ENCODE measurements at places on chromosomes 6 and 20. TPM values are rescaled to one million over a fixed set of nuclear protein-coding genes. Genes with fewer than 3 reads are reported as not detected.

- no peak for DNase-seq
Observed at GRCh38 chr6:170561555-170561954, 7.4 kb downstream of the TBP start.

DNA sequence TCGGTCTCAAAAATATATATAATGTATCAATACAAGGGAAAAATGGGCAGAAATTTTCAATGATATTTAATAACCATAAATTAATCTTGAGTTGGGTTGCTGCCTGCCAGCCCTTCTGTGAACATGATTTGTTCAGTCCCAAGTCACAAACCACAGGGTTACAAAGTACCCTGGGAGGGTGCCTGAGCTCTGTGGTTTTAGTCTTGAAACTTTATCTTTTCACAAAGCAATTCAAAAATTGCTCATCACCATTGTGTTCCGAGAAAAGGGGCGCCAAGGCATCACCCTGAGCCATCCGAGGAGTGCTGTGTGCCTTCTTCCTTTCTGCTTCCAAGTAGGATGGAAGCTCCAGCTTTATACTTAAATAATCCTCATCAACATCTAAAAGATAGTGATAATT, 141.6 kb upstream of the AKAP12 start:
- DNase-seq, result peak; percentile 48

GRCh38 chr20:23869520-23869919, 10.0 kb downstream of the CST5 start:
- DNase-seq, result no peak

- no peak for DNase-seq
Observed at GRCh38 chr6:78324213-78324612, 543.1 kb upstream of the IRAK1BP1 start.

DNA sequence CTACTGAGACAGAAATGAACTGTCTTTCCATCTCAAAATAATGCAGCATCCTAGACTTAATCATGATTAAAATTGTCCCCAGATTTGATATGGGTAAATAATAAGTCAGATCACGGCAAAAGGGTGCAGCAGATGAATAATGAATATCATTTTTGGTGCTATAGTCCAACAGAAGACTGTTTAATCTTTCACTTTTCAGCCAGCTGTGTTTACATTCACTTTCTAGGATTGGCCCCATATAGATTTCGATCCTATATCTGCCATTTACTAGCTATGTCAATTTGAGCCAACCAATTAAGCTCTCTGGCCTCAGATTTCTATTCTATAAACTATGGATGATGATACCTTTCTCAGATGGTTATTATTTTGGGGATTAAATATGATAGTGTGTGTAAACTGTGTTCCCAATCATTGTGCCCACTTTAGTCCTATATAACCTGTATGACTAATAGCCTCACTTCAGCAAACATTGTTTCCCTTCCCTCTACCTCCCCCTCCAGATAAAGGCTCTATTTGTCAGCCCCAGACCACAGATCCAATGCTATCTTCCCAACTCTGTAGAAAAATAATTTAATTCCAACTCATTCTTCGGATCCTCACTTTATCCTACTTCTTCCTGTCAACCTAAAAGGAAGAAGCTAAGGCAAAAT, 53.6 kb upstream of the NT5E start:
- no peak for DNase-seq

GRCh38 chr20:9177278-9177677, 108.4 kb downstream of the PLCB4 start:
- DNase-seq, result peak; percentile 17

DNA sequence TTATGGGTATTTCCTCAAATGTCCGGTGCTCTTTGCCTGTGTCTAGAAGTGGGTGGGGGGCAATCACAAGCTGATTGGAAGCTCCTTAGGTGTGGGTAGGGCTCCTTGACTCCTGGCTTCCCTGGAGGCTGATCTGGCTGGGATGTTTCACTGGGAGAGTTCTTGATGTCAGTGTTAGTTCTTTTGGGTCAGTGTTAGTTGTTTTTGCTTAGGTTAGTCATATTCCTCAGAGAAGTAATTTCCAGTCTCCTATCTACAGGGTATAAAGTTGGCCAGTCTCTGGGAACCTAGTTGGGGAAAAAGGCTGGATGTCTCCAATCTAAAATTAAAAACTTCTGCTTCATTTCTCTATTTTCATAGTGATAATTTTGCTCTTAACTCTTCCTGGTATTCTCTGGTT, 23.6 kb downstream of the CDC5L start:
- DNase-seq, result no peak

DNA sequence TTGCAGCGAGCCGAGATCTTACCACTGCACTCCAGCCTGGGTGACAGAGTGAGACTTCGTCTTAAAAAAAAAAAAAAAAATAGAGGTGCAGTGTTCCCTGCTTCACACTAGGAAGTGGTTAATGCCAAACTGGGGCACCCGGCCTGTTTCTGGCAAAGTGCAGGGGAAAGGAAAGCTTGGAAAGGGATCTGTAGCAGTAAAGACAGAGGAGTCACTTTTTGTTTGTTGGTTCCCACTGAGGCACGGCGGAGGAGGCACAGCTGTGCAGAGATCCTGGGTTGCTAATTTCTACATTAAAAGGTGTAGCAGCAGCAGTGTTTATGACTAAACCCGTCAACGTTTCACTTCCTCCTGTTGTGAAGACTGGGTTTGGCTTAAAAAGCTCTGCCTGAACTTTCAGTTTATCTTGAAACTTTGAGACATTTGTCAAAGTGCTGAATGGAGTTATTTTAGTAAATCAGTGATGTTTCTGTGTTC, 125.6 kb downstream of the CARMIL1 start:
- DNase-seq, result no peak

- peak; percentile 35 for DNase-seq
Observed at GRCh38 chr6:144931172-144932035, 646.3 kb downstream of the UTRN start.

- no peak for DNase-seq
Observed at GRCh38 chr6:169558774-169559441, 142.9 kb downstream of the WDR27 start.

DNA sequence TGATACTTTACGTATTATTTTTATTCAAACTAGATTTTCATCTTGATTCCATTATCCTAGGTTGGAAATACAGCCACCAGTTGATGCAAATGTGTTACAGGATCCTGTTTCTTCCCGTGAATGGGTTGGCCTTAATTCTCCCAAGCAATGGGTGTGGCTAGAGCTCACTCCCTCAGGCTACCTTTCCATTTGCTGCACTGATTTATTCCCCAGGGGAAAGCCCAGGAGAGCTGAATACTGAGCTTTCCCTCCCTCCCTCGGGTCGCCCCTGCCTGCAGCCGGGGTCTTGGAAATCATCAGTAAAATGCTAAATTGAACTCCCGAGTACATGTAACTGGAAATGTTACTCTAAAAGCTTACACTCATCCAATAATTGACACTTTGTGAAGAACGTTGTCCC, 9.9 kb downstream of the SMOC2 start:
- no peak for DNase-seq

GRCh38 chr20:36478137-36478905, 63.0 kb upstream of the MYL9 start:
- DNase-seq, result no peak

DNA sequence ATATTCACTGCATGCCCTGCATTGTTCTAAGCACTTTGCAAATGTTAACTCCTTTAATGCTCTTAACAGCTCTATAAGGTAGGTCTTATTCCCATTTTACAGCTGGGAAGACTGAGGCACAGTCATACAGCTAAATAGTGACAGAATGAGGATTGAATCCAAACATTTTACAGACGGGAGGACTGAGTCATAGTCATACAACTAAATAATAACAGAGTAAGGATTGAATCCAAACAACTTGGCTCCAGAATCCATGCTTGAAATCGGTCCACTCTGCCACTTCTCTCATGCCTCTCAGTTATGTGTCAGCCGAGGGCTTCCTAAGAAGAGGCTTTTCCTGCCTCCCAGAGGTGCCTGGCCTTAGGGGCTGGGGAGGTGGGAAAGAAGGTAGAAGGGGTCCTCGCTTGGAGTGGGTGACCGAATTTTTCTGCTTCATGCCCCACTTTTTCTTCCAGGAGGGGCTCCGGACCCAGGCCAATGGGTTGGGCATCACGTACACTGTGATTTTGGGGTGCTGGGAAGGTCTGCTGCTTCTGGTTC, 137.4 kb upstream of the RNF24 start:
- peak; percentile 28 for DNase-seq

- peak; percentile 46 for DNase-seq
Observed at GRCh38 chr6:7727946-7728854, 2.3 kb downstream of the BMP6 start.

GRCh38 chr6:14294270-14294951, 176.8 kb downstream of the CD83 start:
- DNase-seq, result no peak

DNA sequence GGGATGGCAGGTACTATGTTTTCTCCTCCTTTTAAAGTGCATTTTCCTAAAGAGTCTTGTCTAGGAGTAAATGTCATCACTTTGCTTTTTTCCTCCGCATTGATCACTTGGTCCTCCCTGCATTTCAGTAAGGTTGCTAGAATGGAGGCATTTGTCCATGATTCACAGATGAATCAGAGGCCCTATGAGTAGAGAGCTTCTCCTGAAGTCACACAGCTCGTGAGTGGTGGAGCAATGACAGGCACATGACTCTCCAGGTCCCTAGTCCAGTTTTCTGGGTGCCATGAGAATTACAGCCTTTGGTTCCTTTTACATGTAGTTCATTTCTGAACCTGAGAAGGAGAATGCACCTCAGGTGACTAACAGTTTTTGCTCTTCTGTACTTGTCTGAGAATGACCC, 50.5 kb downstream of the HLA-A start:
- peak; percentile 43 for DNase-seq

GRCh38 chr20:64038224-64038564, 2.2 kb downstream of the C20orf204 start:
- DNase-seq, result no peak

DNA sequence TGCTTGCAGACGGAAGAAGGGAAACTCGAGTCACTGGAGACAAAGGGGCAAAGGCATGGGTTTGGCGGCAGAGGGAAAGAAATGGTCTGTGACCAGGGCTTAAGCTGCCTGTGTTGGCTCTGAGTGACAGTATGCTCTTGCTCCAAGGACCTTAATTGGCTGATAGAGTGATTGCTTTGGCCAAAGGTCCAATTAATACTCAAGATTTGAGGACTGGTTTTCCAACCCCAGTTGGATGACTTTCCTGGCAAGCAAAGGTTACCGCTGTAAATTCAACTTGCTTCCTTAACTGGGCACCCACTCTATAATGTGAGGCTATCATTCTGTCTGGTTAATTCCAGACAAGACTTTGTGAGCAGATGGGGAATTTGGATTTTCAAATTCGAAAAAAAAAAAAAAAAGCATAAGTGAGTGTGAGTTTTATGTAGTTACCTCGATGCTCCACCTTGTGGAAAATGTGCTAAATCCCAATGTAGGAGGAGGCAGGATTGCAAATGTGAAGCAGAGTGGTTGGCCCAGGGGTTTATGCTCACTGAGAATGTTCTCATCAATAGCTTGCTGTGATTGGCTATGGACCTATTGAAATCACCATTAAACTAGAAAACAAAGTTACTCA, 150.7 kb upstream of the GMDS start:
- DNase-seq, result no peak

DNA sequence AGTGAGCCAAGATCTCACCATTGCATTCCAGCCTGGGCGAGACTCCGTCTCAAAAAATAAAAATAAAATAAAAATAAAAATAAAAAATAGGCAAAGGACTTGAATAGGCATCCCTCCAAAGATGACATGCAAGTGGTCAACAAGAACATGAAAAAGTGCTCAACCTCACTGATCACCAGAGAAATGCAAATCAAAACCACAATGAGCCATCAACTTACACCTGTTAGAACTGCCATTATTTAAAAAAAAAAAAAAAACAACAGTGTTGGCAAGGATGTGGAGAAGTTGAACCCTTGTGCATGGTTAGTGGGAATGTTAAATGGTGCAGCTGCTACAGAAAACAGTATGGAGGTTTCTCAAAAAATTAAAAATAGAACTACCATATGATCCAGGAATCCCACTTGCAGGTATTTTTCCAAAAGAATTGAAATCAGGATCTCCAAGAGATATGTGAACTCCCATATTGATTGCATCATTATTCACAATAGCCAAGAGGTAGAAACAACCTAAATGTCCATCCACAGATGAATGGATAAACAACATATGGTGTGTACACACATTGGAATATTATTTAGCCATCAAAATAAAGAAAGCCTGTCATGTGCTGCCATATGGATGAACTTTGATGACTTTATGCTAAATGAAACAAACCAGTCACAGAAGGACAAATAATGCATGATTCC, 2.8 kb downstream of the C20orf203 start:
- no peak for DNase-seq

GRCh38 chr6:108944707-108945680, 96.8 kb downstream of the ARMC2 start:
- peak; percentile 48 for DNase-seq

DNA sequence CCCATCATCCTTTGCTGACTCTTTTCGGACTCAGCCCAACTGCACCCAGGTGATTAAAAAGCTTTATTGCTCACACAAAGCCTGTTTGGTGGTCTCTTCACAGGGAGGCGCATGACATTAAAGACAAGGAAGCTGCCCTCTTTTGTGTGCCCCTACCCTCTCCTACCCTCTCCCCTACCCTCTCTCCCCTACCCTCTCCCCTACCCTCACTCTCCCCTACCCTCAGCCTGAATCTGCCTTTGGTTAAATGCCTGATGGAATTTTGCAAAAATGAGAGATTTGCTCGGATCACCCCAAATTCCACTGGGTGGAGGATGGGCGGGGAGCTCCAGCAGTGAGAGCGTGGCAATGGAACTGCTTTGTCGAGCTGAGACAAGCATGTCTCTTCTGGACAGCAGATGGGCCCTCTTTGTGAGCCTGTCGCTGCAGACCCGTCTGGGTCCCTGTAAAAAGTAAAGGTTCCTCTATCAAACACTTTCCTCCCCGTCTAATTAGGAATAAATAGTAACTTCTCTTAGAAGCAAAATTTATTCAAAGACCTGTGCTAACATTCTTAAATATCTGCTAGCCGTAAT, 76.4 kb upstream of the MLN start:
- DNase-seq, result no peak

GRCh38 chr6:156021746-156022396, 566.2 kb upstream of the NOX3 start:
- DNase-seq, result no peak

DNA sequence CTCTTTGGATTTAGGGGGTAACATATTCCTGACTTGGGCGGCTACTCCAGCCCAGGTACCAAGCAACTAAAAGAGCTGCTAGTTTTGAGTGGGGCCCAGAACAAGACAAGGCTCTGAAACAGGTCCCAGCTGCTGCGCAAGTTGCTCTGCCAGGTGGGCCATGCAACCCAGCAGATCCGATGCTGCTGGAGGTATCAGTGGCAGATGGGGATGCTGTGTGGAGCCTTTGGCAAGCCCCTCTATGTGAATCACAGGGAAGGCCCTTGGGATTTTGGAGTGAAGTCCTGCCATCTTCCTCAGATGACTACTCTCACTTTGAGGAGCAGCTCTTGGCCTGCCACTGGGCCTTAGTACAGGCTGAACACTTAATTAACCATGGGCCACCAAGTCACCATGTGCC, 43.7 kb upstream of the VSX1 start:
- no peak for DNase-seq

GRCh38 chr20:59774921-59775686, 158.3 kb downstream of the SYCP2 start:
- DNase-seq, result no peak

Gene PRSS35
- total RNA-seq, result not detected

Gene RAET1E
- total RNA-seq, result 1.4 TPM

Gene UCKL1
- 3.1 TPM for total RNA-seq

Gene ZBTB46
- total RNA-seq, result 3.4 TPM

Gene NEURL2
- total RNA-seq, result 2.3 TPM

Gene ITPA
- total RNA-seq, result 106 TPM

Gene AMD1
- 133 TPM for total RNA-seq

Gene CLIC5
- not detected for total RNA-seq

Gene NKAIN4
- 10.6 TPM for total RNA-seq

Gene RIPPLY2
- 5.4 TPM for total RNA-seq

Gene SPATS1
- total RNA-seq, result not detected

Gene OR12D3
- total RNA-seq, result not detected

Gene ZNF391
- total RNA-seq, result 0.74 TPM
